ENCODE measurements at places on chromosomes 5 and 9.

GRCh38 chr5:134019636-134020035 is 14.9 kb upstream of the VDAC1 start:
- DNase-seq: no peak

GRCh38 chr9:37921546-37922300 is 17.8 kb upstream of the SLC25A51 start:
- no peak for DNase-seq

DNA sequence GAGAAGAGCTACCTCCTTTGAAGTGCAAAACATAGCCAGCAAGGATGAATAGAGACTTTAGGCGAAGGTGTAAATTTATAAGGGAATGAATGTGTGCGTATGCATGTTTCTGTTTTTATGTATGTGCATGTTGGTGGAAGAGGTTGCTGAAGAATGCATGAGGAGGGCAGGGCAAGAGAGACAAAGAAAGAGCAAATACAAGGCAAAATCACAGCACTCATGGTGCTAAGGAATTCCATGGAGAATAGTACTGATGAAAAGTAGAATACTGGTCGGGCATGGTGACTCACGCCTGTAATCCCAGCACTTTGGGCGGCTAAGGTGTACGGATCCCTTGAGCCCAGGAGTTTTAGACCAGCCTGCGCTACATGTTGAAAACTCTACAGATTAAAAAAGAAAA is 762.1 kb upstream of the PTPRD start:
- no peak for DNase-seq

DNA sequence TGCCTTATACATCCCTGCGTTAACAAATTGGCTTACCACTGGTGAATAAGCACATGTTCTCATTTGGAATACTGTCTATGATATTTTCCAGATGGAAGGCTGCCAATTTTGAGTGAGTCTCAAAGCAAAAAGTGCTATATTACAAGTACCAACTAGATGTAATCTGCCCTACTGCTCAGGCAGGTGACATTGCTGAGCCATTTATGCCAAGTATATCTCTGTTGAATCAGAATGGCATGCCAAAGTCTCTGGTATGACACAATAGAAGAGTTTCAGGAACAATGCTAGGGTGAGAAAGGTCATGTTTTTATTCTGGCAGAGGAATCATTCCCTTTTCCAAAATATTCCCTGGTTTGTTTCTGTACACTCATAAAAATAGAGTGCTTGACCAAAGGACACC is 356.5 kb downstream of the CDH9 start:
- DNase-seq: no peak

GRCh38 chr9:93676310-93677047 is 100.1 kb downstream of the PHF2 start:
- no peak for DNase-seq

GRCh38 chr5:157547941-157548512 is 27.5 kb downstream of the ADAM19 start:
- no peak for DNase-seq

DNA sequence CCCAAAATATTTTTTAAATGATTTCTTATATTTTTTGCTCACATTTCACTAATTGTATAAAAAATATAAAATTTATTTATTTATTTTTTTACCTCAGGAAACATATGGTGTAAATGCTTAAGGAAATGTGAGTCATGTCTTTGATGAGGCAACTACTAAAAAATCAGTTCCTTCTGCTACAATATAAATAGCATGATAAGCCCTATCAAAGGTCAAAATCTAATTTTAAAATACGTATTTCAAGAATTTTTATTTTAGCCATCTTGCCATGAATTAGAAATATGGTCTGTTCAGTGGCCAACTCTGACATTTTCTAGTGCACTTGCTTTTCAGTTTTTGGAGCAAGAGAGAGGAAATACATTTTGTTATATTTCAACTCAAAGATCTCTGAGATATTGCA is 50.5 kb downstream of the PDE4D start:
- DNase-seq: no peak
